Fibroblast of lung (primary cell): ENCODE measurements at places on chromosomes 2 and 18. TPM values are rescaled to one million over a fixed set of nuclear protein-coding genes. Genes with fewer than 3 reads are reported as not detected.

LYPD6B gene
- total RNA-seq = not detected in 2 replicates

- DNase-seq = peak; percentile 16
- no peaks in the 10 kb centered on the region for H3K27me3 ChIP-seq
- H3K27ac ChIP-seq = no peak overlapping the region
- no peaks in the 10 kb centered on the region for H3K4me1 ChIP-seq
- no peaks in the 10 kb centered on the region for H3K36me3 ChIP-seq
Measured at GRCh38 chr18:10259901-10260300, 194.5 kb upstream of the APCDD1 start.

LOXL3 gene
- 12.6 and 26.4 TPM in 2 replicates for total RNA-seq

DNA sequence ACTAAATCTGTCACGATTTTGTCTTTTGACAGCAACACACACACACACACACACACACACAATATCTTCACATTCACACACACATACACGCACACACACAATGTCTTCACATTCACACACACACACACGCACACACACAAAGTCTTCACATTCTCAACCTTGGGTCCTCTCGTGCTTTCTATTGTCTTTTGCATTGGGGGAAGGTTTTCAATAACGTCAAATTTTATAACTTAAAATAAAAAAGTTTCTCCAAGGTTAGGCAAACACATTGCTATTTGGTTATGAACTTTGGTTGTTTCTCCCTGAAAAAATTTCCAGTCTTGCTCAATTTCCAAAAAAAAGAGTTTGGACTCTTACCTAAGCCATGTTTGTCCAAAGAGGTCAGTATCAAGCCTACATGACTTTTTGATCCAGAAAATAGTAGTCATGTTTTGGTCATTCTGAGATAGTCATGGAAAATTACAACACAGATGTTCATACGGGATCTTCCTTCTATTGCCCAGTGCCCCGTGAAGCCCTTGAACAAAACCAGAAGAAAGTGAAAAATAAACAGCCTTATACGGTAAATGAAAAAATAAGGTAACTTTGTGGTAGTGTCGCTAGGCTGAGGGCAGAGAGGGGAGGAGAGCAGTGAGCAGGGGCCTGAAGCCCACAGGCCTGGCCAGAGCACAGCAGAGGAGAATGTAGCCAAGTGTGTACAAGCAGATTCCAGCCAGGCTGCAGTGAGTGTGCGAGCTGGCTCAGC, 542.8 kb upstream of the ID2 start:
- no peaks in the 10 kb centered on the region for H3K4me1 ChIP-seq
- no peaks in the 10 kb centered on the region for H3K36me3 ChIP-seq
- H3K27ac ChIP-seq = peak overlapping the region; percentile 80
- no peak overlapping the region for H3K4me3 ChIP-seq
- peak; percentile 33 for DNase-seq

SLC5A6 gene
- 13.9 and 18.5 TPM in 2 replicates for total RNA-seq

DNA sequence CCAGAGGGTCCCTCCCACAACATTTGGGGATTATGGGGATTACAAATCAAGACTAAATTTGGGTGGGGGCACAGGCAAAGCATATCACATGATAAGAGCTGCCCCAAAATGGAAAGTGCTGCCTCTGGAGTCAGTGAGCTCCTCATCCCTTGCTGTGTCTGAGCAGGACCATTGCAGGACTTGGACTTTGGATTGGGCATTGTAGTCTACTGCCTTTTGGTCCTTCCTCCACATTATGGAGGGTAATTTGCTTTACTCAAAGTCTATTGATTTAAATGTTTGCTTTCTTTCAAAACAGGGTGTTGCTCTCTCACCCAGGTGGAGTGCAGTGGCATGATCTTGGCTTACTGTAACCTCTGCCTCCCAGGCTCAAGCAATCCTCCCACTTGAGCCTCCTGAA, 106.8 kb upstream of the LDAH start:
- H3K4me3 ChIP-seq = no peak overlapping the region
- H3K27me3 ChIP-seq = no peaks in the 10 kb centered on the region
- no peak for DNase-seq
- no peaks in the 10 kb centered on the region for H3K36me3 ChIP-seq
- no peaks in the 10 kb centered on the region for H3K4me1 ChIP-seq
- H3K27ac ChIP-seq = no peak overlapping the region
